Fibroblast of the conjunctiva (primary cell): ENCODE measurements at places on chromosomes 2 and 18.

- DNase-seq, result no peak
Measured at GRCh38 chr2:74181739-74182138, 3.1 kb upstream of the MOB1A start.

DNA sequence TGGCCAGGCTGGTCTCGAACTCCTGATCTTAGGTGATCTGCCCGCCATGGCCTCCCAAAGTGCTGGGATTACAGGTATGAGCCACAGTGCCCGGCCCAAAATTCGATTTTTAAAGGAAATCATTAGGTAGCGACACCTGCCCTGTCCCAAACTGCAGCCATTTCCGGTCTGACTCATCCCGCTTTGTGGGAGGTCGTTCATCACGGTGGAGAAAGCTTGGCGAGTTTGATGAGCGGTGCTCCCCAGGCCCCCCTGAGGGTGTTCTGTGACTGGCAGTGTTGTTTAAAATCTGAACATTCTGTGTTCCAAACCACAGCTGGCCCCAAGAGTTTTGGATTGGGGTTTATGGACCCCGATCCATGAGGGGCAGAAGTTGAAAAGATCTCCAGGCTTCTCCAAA is 53.0 kb upstream of the GLI2 start:
- no peak for DNase-seq

DNA sequence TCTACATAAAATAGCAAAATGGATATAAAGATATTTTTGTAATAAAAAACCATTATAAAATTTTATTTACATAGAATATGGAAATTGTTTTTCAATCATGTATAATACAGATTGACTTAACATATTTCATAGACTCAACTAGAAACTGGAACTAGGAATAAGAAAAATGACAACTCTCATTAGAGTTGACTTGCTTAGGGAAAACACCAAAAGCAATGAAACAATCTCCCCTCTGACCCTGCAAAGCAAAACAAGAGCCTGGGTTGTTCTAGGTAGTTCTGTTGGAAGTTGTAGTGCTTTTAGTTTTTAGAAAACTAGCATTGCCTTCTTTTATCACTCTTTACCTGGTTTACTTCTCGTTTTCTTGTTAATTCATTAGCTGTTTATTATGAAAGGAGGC is 32.2 kb upstream of the MTIF2 start:
- DNase-seq, result no peak

DNA sequence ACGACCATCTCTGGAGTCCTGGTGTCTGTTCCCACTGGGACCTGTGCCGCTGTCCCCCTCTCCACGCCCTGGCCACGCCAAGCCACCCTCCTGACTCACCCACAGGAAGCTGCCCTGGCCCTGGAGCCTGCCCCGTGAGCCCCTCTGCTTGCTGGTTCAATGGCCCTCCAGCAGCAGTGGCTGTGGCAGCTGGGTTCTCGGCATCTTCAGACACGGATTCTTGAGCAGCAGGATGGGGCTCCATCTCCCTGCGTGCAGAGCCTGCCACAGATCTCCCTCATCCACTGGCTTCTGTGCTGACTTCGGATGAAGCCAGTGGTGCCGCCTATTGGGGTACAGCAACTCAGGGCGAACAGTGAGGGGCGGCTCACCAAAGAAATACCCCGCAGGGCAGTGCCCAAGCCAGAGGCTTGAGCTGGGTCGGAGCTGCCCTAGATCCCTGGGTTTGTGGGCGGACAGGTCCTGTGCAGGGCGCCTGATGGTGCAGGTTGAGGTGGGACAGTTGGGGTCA is 14.0 kb downstream of the CAPN10 start:
- no peak for DNase-seq

GRCh38 chr2:974502-974901 is 23.9 kb downstream of the SNTG2 start:
- no peak for DNase-seq

DNA sequence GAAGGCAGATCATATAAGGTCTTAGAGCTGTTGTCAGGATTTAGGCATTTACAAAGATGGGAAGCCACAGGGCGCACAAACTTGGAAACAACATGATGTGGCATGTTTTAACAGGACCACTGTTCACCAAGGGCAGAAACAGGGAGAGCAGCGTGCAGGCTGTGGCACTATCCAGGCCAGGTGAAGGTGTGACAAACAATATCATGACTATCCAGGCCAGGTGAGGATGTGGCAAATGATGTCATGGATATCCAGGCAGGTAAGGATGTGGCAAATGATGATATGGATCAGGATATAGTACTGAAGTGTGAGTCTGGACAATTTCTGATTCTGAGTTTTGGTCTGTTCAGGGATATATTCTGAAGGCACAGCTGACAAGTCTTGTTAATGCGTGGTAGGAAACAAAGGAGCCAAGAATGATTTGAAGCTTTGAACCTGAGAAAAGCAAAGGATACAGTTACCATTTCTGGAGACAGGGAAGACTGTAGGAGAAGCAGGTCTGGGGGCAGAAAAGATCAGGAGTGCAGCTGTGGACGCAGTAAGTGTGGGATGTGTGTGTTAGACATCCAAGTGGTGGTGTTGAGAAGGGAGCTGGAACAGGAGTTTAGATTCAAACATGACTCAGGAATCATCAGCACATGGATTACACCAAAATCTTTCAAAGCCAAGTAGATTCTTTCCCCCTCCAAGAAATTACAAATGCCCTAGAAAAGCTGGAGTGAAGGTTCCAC is 205.9 kb downstream of the TMEM163 start:
- DNase-seq, result no peak

DNA sequence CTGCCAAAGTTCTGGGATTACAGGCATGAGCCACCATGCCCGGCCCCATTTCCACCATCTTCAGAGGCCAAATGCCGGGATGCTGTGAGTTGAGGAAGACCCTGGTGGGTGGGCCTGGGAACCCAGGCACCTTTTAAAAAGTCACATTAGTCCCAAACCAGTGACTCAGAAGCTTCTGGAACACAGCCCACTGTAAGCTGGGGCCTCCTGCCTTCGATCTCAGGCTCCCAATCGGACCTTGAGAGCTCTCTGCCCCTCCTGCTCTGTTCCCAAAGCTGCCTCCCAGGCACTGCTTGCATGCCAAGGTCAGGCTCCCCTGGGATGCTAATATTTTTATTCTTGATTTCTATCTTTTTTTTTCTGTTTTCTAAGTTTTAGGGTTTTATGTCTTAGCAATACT is 4.2 kb downstream of the ADCY3 start:
- no peak for DNase-seq

DNA sequence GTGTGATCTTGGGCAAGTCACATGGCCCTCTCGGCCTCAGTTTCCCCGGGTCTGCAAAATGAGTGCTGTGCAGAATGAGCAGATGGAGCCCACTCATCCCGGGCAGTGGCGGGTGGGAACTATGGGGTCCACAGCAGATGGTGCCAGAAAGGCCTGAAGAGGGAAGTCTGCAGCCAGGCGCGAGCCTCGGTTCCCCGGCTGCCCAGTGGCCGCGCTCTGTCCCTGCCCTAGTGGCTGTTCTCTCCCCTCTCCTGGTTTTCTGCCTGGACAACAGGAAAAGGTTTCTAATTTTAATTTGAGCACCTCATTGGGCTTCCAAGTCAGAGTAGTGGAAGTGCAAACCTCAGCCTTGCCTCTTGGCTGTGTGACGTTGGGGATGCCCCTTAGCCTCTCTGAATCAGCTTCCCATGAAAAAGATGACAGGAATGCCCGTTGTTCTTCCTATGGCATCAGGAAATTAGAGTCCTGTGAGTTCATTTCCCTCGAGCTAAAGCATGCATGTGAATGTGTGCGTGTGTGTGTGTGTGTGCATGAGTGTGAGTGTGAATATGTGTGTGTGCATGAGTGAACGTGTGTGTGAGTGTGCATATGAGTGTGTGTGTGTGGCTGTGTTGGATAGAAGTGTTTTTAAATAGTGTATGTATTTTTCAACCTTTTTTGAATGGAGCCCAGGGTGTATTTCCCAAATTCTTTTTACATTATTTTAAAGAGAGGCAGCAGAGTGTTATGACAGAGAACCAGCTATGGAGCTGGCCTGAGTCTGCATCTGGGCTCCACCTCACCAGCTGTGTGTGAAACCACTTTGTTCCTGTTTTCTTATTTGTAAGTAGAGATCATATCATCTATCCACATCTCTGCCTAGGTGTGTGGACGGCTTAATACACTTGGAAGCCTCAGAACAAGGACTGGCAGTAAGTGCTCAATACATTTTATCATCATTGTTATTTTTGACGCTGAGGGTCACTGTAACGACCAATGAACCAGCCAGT is 41.3 kb downstream of the RRM2 start:
- DNase-seq, result no peak

- no peak for DNase-seq
Measured at GRCh38 chr2:65214361-65214760, 13.3 kb upstream of the ACTR2 start.

DNA sequence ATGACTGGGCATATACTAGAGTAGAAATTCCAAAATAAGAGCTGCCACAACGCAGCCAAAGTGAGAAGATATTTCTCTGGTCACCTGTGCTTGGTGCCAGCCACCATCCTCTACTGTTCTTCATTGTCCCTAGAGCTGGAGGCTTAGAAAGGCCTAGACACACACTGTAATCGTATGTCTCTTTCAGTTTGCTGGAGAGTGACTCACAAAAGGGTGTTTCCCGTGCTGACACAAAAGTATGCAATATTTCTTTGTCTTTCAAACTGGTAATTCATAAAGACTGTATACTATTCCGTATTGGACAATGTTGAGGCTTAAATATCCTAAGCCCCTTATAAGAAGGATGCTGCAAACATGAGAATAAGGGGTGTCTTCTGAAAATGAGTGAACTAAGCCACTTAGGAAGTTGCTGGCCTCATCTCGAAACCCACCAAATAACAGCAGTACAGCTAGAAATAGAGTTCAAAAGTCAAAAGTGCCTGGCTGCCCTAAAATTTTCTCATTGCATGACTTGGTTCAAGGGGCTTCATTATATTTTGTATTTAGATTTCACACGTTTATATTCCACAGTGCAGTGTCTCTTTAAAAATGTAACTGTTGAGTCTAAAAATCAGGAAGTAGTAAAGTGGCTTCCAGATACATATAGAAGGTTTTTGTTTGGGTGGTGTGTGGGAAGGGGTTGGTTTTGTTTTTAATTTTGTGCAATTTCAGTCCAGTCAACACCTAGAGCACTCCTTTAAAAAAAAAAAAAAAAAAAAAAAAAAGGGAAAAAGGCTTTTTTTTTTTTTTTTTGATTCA is 601.1 kb downstream of the ARHGAP15 start:
- DNase-seq, result no peak

GRCh38 chr2:191222952-191223351 is 22.3 kb upstream of the MYO1B start:
- no peak for DNase-seq

DNA sequence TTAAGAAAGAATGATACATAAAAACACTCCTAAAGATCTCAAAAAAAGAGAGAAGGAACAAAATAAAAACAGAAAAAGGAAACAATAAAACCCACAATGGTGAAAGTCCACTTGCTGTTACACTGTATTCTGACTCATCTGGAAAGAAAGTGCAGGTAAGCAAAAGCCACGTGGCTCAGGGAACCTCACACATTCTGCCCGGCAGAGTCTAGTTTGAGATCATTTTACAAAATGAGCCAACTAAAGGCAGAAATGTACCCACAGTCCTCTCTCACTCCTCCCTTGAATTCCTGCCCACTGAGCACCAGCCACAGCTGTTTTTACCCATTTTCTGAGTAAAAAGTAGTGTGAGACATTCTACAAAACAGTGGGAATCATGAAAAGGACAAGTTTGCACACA is 10.0 kb downstream of the KCNH7 start:
- DNase-seq, result no peak

GRCh38 chr2:74921236-74921736 is 37.2 kb upstream of the POLE4 start:
- no peak for DNase-seq
